ENCODE measurements at places on chromosomes 7 and 10.
A peak's percentile ranks its signal among the peaks of the same experiment; 100 is the strongest.

- no peak for DNase-seq
Measured at GRCh38 chr7:29763266-29763665, 43.0 kb upstream of the WIPF3 start.

GRCh38 chr7:30971440-30971839, 7.7 kb downstream of the GHRHR start:
- no peak for DNase-seq

- no peak for DNase-seq
Measured at GRCh38 chr7:39310699-39311098, 255.5 kb upstream of the YAE1 start.

DNA sequence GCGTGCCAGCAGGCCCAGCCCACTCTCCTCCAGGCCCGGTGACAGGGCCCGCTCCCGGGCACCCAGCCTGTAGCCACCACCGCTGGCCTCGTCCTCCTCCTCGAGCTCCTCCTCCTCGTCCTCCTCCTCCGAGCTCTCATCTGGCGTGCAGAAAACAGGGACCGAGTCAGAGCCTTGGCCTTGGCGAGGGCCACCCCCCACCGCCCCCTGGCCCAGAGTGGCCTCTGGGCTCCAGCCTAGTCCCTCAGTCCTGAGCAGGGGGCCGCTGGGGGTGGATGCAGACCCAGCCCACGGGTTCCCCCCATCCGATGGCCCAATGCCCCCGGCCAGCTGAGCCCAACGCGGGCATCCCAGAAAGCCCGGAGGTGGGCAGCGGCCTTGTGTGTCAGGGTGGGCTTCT, 62.9 kb downstream of the SLC29A4 start:
- no peak for DNase-seq

DNA sequence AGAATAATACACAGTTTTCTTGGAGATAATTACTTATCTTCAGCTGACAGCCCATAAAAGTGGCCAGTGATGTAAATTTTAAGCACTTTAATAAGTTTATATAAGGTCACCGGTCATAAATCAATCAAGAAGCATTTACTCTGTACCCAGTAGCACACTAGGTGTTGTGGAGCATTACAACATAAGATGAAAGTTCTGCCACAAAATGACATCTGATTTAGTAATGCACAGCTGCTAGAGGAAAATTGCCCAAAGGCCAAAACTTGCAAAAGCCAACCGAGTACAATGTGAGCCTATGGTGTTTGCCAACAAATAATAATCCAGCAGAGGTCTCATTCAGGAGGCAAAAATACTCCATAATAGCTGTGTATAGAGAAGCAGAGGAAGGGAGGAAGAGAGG, 63.6 kb downstream of the GPR37 start:
- DNase-seq, result no peak

GRCh38 chr7:39056153-39056552, 78.4 kb downstream of the POU6F2 start:
- DNase-seq, result no peak

GRCh38 chr7:100115026-100115425, 4.1 kb downstream of the TAF6 start:
- DNase-seq, result no peak

DNA sequence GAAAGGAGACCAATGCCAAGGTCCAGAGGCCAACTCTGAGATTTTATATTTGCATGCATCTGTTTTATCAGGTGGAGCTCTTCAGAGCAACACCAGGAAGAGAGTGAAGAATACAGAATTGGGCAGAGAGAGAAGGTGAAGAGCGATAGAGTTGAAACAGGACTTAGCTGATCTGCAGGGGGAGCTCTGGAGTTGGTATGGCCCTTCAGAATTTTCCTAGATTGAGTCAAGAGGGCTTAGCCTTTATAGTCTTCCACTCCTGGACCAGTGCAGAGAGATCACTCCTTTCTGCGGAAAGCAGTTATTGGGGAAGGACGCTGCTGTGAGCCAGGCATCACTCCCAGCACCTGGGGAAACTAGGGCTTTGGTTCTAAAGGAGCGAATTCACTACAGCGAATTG, 105.0 kb upstream of the DGKB start:
- peak; percentile 8 for DNase-seq

DNA sequence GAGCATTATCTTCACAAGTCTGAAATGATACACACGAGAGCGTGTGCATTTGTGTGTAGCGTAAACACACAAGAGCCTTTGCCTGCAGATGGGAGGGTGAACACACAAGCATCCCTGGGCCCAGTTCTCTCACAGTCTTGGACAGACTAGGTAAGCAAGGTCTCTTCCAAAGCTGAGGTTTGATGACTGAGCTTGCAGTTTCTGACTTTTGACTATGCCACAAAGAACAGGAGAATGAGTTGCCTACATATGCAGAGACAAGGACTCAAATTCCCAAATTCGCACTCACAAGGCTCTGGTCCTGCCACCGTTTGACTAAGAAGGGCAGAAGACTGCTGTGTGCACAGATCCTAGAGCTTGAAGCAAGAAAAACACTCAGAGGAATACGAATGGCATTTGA, 55.8 kb downstream of the FAM53B start:
- DNase-seq, result no peak

GRCh38 chr7:30931161-30931928, 19.7 kb downstream of the AQP1 start:
- no peak for DNase-seq

DNA sequence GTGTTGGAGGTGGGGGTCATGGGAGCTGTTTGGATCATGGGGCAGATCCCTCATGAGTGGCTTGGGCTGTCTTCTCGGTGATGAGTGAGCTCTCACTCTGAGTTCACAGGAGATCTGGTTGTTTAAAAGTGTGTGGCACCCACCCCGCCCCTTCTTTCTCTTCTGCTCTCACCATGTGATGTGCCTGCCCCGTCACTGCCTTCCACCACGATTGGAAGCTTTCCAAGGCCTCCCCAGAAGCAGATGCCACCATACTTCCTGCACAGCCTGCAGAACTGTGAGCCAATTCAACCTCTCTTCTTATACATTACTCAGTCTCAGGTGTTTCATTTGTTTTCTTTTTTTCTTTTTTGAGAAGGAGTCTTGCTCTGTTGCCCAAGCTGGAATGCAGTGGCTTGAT, 170.0 kb downstream of the PTPN20 start:
- DNase-seq, result no peak

DNA sequence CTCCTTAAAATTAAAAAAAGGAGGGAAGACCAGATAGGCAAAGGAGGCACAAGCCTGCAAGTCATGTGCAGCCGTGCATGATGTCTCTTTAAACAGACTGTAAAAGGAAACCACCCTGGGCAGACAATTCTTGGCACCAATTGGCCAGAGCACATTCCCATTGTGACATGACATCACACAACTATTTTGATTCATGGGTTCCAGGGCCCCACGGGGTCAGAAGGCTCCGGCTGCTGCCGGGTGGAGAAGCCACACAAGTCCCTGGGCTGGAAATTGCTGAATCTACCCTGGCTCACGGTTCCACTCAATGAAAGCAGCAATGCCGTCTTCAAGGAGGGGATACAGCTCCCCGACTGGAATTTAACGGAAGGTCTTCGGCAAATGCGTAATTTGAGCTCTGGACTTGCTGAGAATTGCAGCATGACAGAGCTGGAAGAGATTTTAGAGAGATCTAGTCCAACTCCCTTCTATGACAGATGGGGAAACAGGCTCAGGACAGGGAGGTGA, 140.5 kb downstream of the PRKAG2 start:
- DNase-seq, result no peak

All from GM12865 (cell line).